B cell (primary cell): ENCODE measurements at places on chromosomes 5 and 9.
A peak's percentile ranks its signal among the peaks of the same experiment; 100 is the strongest.

GRCh38 chr9:122991370-122991830, 42.1 kb upstream of the GPR21 start:
- peak; percentile 52 for DNase-seq

DNA sequence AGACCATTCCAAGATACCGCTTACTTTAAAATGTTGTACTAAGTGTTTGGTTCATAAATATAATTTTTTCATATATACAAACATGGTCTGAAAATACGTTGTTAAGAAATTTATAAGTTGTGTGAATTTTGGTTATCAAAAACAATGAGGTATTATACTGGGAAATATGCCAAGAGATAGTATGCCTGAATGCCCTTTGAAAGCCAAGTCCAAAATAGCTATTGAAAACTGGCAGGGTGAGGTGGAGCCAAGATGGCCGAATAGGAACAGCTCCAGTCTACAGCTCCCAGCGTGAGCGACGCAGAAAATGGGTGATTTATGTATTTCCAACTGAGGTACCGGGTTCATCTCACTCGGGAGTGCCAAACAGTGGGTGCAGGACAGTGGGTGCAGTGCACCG, 533.5 kb downstream of the ZNF608 start:
- DNase-seq: no peak

GRCh38 chr9:87677776-87678587, 47.9 kb upstream of the CTSL start:
- no peak for DNase-seq

DNA sequence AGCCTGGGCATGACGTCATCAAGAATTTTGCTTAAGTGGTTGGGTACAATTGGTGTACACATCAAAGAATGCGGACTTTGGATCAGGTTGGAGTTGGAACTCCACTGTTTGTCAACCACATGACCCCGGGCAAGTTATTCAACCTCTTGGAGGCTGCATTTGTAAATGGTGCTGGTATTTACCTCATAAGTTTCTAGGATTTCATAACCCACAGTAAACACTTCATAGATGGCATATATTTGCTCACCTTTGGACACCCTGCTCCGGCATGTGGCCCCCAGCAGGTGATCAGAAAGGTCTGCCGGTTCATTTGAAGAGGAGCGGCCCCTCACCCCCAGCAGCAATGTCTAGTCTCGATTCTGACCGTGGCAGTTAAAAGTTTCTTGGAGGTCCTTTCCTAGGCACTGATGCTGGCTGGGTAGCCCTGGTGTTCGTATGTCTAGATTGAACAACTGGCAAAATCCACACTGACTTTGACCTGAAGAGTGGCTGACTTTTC, 60.6 kb downstream of the IL6ST start:
- DNase-seq: no peak

GRCh38 chr5:166768536-166768935, 1522.9 kb upstream of the WWC1 start:
- no peak for DNase-seq

GRCh38 chr9:37574241-37574721, 1.9 kb downstream of the FBXO10 start:
- DNase-seq: no peak

DNA sequence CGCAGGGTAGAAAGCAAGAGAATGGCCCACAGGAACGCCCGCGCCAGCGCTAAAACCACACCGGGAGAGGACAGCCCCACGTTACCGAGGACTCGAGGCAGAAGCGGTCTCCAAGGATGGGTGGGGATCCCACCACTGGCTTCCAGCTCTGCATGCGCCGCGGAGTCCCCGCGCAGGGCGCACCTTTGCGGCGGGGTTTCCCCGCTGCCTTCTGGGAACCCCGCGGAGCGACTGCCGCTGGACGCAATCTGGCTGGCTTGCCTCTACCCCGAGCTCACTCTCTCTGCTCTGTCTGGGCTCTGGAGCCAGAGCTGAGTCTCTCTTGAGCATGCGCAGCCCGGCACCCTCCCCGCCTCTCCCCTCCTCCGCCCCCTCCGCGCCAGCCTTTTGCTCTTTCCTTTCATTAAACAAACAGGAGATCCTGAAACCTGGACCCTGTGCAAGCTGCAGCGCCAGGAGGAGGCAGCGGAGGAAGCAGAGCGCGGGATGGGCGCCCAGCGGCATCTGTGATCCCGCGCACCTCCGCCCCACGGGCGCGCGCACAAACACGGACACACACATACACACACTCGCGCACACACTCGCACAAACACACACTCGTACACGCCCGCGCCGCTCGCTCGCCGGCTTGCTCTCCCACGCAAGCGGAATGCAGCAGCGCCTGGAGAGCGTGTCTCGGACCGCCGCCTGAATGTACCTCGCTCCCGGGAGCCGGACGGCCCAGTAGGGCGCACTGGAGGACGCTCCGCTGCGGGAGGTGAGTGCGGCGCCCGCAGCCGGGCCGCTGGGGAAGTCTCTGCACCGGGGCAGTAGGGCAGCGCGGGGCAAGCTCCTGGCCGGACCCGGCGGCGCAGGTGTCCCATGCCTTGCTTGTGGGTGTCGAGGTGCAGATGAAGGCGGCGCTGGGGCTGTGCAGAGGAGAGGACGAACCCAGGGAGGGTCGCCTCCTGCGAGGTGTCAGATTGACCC, at the start of gene PLPPR1:
Gene PLPPR1, plus strand, starts transcription at position 382 of the 969 bp plus-strand sequence.
- DNase-seq: no peak

- DNase-seq: no peak
Observed at GRCh38 chr5:153884612-153884957, 154.1 kb downstream of the FAM114A2 start.

GRCh38 chr9:136603216-136603615, 57.4 kb upstream of the NOTCH1 start:
- no peak for DNase-seq

DNA sequence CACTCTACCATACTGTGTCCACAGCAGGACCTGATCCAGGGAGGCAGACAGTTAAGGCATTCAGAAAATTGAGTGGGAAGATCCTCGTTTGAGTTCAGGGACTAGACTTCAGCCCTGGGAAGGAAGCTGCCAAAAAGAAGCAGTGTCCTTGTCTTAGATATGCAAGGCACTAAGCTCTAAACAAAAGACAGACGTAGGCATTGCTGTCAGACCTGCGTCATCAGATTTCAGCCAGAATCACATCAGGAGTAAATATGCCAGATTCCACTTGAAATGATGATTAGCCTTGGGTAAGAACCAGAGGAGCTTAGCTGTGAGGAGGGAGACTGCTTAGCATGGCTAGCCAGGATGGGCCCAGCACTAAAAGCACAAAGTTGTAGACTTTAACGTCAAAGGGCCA, 56.7 kb downstream of the MAMDC2 start:
- DNase-seq: no peak

- DNase-seq: no peak
Observed at GRCh38 chr5:128441165-128441564, 96.9 kb downstream of the FBN2 start.

DNA sequence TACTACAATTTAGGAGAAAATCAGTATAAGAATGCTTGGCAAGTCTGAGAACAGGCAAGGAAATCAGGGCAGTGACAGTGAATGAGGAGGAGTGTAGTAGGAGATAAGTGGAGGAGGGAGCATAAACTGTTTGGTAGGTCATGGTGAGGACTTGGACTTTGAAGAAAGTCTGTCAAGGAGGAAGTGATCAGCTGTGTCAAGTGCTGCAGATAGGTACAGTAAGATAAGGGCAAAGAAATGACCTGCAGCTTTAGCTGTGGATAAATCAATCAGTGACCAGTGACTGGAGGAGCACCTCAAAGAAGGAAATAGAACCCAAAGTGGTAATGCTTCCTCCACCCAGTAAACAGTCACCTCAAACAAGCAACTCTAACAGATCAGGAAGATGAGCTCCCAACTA, 106.3 kb downstream of the RAPGEF6 start:
- DNase-seq: no peak

DNA sequence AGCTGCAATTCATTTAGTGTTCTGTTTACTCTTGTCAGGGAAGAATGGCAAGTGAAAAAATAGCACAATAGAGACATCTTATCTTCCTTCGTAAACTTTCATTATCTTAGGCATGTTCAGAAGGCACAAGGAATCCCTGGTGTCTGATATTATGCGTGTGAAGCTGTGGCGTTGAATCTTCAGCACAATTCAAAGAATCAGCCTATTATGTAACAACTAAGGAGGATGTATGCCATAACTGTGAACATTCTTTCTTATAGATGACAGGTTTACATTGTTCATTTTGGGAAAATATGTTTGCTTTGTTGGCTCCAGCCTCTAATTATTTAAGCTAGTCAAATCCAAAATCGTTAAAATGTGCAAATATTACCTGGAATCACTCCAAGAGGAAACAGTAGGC, 446.1 kb downstream of the ANXA1 start:
- no peak for DNase-seq

DNA sequence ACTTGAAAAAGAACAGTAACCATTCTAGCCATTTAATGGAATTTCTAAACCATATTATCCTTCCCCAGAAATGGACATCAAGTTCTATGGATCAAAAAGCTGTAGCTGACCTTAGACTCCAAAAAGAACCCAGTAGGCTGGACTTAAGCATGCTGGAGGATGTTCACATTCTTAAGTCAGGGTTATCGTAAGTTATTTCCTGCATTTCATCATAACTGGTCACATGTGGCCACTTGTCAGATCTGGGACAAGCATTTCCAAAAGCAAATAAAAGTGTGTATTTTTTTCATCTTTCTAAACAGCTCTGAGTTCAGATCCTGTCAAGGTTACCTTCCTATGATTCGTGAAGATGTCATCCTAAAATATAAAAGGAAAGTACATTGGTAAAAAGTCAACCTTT, 274.5 kb upstream of the PTGER4 start:
- DNase-seq: no peak
